NAMALWA (cell line): ENCODE measurements at places on chromosomes 1 and 21.

DNA sequence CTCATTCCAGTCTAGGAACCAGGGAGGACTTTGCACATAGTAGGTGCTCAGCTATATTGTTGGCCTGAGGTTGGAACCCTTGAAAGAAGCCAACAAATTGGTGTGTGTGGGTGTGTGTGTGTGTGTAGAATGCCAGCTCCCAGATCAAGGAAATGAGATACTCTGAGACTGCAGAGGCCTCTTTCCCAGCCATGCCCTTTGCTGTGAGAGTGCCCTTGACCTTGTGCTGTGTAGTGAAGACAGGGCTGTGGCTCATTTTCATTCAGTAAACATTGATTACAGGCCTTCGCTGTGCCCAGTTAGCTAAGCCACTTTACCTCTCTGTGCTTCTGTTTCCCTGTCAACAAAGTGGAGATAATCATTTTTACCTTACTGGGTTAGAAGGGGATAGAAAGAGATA, 3.2 kb downstream of the CYP4B1 start:
- no peak for DNase-seq

DNA sequence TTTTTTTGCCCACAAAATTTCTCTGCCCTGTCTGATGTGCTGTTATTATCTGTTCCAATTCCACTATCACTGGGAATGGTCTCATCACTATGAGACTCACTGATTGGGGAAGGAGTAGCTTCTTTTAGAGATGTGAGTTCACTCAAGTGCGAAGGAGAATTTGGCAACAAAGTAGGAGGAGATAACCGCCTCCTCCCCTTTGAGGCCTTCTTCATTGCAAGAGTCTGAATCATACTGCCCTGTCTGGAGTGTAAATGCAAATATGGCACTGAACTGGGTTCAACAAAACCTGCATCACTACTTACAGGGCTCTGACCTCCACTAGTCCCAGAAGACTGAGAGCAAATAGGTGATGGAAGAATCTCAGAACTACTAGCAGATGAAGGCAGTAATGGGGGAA, 83.4 kb downstream of the ASH1L start:
- no peak for DNase-seq

DNA sequence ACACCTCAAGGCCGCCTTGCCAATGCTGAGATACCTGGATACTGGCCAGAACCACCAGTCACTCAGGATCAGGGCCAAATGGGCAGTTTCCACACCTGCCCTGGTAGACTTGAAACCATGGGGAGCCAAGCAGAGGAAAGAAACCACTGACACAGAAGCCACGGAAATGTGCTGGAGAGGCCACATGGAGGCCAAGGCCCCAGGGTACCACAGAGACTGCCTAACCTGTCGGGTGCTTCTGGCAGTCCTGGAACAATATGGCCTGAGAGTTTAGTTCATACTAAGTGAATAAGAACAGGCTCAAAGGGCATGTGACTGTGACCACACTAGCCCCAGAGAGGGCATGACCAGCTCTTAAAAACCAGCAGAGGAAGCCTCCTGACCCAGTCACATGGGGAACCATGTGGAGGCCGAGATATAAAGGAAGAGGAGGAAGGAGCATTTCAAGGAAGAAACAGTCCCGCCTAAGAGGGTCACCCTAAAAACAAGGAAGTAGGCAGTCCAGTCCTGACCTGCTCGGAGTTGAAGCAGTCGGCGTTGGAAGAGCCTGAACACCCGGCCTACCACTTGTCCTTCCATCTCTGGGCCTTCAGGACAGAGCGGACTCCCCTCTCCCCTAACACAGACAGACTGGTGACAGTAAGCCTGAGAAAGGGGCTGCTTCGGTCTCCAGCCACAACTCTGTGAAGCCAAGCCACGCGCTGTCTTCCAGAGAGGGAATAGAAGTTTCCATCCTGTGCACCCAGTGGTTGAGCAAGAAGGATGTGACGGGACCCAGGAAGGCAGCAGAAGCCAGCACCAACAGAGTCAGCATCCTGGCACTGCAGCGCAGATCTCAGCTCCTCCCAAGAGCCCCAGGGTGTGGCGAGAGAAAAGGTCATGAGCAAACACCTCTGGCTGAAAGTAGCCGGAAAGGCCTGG, at the start of gene DENND2D:
Gene DENND2D, minus strand, starts transcription at position 766 of the 921 bp plus-strand sequence. Its CDS starts 187 bp downstream, at position 579.
- no peak for DNase-seq

DNA sequence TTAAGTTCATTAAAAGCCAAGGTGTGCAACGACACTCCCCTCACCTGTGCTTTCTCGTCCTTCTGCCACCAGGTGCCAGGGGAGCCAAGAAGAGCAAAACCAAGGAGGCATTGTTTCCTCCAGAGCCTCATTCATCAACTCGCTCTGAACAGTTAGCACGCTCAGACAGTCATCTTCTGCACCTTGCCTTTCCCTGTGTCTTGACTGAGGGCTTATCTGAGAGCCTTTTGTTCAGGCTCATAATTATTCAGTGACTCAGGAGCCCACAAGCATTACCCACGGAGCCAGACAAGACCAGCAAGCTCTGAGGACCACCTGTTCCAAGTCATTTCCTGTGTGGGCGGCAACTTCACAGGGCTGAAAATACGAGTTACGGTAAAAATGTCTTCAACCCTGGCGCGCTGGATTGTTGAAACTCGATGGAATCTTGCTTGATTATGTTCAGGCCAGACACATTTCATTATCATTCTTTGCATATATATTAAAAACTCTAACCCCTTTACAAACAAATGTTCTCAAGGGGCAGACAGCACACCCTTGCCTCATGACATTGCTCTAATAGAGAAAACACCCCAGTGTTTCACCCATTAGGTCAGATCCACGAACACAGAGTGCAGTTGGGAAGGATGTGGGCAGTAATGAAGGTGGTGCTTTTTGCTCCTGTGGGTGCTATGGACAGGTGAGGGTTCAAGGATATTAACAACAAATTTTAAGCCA, 89.7 kb upstream of the RUNX1 start:
- peak; percentile 57 for DNase-seq

GRCh38 chr1:44447051-44447810, 42.2 kb downstream of the RNF220 start:
- no peak for DNase-seq

DNA sequence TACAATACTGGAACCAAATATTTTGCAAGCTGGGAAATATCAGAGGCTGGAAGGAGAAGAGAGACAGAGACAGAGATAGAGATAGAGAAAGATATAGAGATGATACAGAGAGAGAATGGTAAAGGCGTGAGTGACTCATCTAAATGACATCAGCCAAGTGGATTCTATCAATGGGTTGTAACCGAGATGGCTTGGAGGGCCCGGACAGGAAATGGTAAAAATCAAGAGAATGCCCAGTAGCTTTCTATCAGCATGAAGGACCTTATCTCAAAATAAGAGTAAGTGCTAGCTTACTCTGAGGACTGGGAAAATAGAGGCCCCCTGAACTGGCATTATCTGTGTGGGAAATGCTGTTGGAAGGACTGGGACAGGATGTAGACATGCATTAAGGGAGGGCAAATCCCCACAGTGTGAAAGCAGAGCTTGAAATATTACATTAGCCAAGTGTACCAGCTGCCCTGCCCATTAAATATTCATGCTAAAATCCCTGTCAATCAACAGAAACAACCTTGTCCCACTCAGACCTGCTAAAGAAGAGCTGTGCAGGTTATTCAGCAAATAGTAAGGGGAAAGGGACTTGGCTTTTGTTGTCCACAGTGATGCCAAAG, 76.6 kb upstream of the ZNF644 start:
- no peak for DNase-seq

DNA sequence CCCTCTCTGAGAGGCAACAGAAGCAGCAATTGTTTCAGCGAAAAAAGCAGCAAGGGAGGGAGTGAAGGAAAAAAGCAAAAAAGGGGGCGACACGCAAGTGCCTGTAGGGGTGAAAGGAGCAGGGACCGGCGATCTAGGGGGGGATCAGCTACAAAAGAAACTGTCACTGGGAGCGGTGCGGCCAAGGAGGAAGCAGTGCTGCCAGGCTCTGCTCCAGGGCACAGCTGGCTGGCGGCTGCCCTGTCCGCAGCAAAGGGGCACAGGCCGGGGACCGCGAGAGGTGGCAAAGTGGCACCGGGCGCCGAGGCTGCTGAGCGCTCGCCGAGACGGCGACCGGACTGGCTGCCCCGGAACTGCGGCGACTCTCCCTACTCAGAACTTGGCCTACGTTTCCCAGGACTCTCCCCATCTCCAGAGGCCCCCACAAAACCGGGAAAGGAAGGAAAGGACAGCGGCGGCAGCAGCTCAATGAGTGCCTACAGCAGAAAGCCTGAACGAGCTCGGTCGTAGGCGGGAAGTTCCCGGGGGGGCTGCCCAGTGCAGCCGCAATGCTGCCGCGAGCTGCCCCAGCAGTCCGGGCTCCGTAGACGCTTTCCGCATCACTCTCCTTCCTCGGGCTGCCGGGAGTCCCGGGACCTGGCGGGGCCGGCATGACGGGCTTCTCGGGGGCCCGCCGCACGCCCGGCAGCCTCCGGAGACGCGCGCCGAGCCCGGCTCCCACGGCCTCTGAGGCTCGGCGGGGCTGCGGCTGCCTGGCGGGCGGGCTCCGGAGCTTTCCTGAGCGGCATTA, 1.0 kb upstream of the CDKN2C start:
- DNase-seq, result peak; percentile 41

GRCh38 chr1:3462356-3463012, 8.0 kb downstream of the ARHGEF16 start:
- DNase-seq, result no peak

GRCh38 chr1:19432943-19433718, 52.2 kb downstream of the CAPZB start:
- DNase-seq, result no peak

DNA sequence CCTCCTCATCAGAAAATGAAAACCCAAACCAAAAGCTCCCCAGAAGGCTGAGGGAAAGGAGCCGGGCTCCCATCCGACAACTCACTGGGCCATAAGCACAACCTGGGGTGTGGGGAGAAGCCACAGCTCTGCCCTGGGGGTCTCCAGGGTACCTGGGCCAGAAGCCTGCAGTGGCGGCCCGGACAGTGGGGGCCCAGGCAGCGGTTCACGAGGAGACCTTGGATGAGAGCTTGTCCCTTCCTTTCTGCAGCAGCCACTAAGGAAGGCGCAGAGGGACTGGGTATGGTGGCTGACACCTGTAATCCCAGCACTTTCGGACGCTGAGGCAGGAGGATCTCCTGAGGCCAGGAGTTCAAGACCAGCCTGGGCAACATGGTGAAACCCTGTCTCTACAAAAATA, 17.5 kb upstream of the TRAPPC10 start:
- DNase-seq, result no peak

- DNase-seq, result peak; percentile 15
Measured at GRCh38 chr1:205907794-205908193, 35.5 kb downstream of the SLC26A9 start.

DNA sequence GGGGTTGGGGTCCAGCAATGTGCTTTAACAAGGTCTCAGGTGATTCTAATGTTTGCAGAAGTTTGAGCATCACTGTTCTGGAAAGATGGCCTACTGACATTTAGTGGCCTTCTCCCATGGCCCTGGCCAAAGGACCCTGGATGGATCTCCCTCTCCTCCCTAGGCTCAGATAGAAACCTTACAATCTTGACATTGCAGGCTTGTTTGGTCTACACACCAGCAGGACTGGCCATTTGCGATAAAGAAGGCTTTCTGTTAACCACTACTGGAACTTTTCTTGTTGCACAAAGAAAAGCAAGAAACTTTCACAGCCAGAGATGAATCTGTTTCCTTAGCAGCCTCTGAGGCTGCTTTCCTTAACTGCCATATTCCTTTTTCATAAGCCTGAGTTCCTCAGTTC, 6.2 kb downstream of the DNALI1 start:
- no peak for DNase-seq

DNA sequence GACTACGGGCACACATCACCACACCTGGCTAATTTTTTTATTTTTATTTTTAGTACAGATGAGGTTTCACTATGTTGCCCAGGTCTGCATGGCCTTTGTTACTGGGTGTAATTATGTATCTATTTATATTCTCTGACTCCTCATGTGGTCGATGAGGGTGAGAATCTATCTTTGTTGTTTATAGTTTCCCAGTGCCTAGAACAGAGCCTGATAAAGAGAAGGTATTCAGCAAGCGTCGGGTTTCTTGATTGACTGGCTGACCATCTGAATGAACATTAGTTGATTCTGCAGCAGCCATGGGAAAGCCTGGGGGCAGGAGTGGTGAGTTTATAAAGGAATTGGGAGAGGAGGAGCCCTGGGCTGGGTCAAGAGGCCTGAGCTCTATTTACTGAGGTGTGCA, 28.5 kb downstream of the SERINC2 start:
- no peak for DNase-seq

GRCh38 chr1:161200421-161200991, 1.7 kb upstream of the ADAMTS4 start:
- no peak for DNase-seq

DNA sequence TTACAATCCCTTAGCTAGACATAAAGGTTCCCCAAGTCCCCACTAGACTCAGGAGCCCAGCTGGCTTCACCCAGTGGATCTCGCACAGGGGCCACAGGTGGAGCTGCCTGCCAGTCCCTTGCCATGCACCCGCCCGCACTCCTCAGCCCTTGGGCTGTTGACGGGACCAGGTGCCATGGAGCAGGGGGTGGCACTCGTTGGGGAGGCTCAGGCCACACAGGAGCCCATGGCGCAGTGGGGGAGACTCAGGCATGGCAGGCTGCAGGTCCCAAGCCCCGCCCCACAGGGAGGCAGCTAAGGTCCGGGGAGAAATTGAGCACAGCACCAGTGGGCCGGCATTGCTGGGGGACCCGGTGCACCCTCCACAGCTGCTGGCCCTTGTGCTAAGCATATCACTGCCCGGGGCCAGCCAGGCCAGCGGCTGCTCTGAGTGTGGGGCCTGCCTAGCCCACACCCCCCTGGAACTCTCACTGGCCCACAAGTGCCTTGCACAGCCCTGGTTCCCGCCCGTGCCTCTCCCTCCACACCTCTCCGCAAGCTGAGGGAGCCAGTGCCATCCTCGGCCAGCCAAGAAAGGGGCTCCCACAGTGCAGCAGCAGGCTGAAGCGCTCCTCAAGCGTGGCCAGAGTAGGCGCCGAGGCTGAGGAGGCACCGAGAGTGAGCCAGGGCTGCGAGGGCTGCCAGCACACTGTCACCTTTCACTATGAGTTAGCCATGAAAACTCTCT, 117.8 kb downstream of the LIPI start:
- no peak for DNase-seq

GRCh38 chr1:162003830-162004215, 19.8 kb downstream of the OLFML2B start:
- no peak for DNase-seq

- DNase-seq, result no peak
Measured at GRCh38 chr21:26842974-26843932, 2.0 kb downstream of the ADAMTS1 start.

GRCh38 chr1:66335125-66335524, 198.8 kb upstream of the SGIP1 start:
- peak; percentile 45 for DNase-seq

DNA sequence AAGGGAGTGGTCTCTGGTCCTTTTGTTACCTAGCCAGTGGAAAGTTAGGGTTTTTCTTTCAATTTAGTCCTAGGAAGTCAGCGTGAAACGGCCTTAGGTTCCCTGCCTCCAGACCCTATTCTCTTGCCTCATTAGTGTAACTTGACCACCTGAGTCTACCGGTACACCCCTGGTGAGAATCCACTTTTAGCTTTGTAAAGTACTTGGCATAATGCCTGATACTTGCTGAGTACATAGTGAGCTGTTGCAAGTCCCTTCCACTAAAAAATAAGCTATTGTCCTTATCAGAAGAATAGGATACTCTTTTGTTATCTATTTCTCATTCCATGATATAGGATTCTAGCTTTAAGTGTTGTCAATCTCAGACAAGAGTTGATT, 228.8 kb downstream of the ST6GALNAC3 start:
- DNase-seq, result no peak
